ENCODE measurements at places on chromosomes 12 and 14.

DNA sequence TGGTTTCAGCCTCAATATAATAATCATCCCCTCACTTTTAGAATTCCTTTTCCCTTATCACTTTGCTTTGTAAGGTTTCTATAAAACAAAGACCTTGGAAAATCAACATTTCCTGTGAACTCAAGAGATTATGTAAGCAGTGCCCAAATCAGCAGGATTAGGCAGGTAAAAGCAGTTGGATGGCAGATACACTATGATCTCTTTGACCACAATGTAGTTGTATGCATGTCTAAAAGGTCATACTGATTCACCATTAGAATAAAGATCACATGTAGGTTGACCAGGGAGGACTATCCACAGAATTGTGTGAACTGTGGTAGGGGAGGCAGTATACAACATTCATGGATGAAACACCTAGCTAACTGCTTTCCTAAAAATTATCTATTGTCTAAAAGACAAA lies 57.5 kb downstream of the DENND5B start:
- no peak for DNase-seq

- DNase-seq = peak; percentile 48
These were observed 5.3 kb downstream of the SCNN1A start for GRCh38 chr12:6369916-6370575.

- no peak for DNase-seq
These were observed 19.5 kb downstream of the FOXN4 start for GRCh38 chr12:109289551-109289950.

DNA sequence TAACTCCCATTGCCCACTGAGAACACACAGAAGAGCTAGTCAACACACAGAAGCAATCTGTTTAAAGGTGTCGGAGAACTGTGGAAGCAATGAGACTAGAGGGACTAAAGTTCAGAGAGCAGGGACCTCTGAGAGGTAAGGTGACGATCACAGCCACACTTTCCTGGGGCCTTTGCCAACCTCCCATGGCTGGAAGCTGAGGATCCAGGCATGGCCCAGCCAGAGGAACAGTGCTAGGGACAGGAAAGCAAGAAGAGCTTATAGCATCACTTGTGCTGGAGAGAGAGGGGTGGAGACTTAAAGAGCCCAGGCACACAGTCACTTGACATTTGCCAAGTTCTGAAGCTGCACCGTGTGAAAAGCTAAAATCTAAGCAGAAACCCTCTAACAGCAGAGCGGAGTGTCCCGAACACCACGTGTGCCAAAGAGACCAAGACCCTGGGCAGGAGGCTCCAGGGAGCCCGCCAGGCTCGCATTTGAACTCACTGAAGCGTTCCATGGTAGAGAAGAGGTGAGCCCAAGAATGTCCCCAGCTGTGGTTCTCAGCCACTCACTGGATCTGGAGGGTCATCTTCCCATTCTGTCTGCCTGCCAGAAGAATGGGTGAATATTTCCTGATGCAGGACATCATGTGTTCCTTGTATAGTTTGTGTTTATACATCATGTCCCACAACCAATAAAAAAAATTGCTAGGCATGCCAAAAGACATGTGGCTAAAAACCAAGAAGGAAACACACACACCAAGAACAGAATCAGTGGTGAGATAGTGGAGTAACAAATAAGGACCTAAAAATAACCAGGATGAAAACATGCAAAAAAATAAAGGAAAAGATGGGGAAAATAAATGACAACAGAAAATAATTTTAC lies 174.0 kb upstream of the C14orf180 start:
- no peak for DNase-seq

DNA sequence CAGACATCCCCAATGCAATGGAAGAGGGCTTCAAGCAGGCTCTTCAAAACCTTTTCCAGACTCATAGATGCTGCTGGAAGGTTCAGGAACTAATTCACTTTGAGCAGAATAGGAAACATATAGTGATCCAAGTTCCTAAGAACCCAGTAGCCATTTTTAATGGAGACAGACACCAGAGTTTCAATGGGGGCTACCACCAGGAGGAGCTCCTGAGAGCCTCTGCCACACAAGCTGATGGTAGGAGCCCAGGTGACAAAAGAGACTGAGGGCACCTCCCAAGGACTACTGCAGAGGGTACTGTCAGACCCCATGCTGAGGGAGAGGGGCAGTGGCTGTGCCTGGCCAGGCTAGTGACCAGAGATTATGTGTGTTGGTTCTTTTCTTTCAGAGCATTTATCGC lies 45.9 kb downstream of the IFNG start:
- DNase-seq = no peak

DNA sequence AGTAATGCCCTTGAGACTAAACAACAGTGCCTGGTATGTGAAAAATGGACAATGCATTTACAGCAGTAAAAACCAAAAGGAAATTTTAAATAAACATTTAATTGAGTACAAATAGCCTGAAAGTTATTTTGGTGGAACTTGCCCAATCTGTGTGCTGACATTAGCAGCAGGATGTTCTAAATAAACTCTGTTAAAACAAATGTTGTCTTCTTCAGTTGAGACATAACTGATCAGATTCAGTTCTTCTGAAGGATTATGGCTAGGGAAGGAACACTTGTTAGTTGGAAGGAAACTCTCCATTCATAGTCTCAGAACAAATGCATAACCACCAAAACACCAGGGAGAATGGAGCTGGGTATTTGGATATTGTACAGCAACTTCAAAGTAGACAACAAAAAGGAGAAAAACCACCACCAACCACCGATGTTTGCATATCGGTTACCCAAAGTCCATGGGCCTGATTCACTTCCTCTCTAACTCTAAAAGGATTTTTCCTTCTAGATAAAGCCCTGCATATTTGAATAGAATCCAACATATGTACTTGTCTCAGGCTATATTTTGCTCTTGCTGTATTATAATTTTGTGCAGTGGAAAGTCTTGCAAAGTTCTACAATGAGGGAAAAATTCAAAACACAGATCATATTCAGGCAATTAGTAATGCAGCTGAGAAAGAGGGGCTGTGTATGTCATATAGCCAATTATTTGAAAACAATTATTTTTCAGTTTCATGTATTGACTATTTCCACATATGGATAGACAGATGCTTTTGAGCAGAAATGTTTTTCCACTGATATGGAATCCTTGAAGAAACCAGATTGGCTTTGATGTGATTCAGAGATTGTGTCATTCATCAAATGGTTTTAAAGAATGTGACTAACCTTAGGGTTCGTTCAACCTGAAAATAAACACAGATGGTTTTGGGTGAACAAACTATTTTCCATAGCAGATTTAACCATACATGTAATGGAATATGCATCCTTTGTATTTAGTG lies 152.2 kb upstream of the BMP4 start:
- DNase-seq = peak; percentile 93

GRCh38 chr14:34126586-34126985 lies 175.7 kb upstream of the EGLN3 start:
- no peak for DNase-seq

- DNase-seq = no peak
These were observed 209.3 kb downstream of the AEBP2 start for GRCh38 chr12:19648591-19648990.

DNA sequence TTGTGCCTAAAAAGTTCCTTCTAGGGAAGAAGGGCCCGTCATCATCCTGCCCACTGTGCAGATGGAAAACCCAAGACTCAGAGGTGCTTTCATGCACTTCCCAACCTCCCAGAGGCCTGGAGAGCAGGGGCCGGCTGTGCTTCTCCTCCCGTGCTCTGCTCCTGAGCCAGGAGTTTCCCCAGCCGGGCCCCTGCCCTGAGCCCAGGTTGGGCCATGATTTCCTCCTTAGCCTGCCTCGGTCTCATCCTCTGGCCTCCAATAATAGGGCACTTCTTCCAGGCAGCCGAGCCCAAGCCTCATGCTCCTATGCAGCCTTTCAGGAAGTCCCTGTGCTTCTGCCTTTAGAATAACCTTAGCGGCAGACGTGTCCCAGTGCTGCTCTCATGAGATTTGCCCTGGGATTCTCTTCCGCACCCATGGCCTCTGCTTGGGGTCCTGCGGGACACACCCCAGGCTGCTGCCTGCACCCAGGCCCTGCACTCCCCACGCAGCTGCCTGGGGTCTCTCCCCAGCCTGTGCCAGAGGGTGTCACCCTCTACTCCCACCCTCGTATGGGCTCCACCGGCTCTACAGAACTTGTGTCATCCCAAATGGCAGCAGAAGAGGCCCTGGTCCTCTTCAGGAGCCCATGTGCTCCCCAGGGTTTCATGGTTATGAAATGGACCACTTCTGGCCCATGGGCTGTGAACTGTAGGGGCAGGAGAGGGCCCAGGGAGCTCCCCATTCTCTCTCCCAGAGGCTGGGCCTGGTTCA lies 359.3 kb downstream of the ADGRD1 start:
- DNase-seq = no peak

DNA sequence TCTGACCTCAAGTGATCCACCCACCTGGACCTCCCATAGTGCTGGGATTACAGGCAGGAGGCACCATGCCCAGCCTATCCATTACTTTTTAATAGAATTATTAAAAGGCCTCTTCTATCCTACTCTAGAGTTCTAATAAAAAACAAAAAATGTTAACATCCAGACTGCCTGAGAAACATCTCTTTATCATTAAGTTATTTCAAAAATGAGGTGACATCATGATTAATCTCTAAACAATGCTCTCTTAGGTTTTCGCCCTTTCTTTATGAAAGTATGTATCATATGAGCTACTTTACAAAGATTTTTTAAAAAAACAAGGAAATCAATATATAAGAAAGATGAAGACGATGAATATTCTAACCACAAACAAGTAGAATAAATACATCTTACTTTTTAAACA lies 52.6 kb downstream of the FGD6 start:
- peak; percentile 69 for DNase-seq

DNA sequence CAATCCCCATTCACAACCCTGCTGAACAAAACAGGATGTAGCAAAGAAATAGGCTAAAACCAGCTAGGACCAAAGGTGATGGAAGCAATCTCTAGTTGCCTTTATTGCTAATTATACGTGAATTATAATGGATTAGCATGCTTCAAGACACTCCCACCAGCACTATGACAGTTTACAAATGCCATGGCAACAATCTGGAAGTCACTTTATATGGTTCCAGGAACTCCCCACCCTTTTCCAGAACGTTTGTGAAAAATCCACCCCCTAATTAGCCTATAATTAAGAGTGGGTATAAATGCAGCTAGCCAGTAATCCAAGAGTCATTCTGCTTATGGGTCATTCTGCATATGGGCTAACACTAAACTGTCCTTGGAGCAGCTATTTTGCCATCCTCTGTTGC lies 328.7 kb downstream of the FLRT2 start:
- DNase-seq = no peak

Measured in cardiac fibroblast (primary cell).